ENCODE measurements at places on chromosomes 7 and 10.

GRCh38 chr7:81886211-81886764 is 116.4 kb upstream of the HGF start:
- no peak for DNase-seq

- no peak for DNase-seq
Observed at GRCh38 chr10:59719374-59719773, 9.7 kb upstream of the SLC16A9 start.

- peak; percentile 74 for DNase-seq
Observed at GRCh38 chr7:1040790-1041189, 3.6 kb upstream of the GPR146 start.

- DNase-seq, result no peak
Observed at GRCh38 chr7:117665368-117665767, 185.5 kb downstream of the CFTR start.

DNA sequence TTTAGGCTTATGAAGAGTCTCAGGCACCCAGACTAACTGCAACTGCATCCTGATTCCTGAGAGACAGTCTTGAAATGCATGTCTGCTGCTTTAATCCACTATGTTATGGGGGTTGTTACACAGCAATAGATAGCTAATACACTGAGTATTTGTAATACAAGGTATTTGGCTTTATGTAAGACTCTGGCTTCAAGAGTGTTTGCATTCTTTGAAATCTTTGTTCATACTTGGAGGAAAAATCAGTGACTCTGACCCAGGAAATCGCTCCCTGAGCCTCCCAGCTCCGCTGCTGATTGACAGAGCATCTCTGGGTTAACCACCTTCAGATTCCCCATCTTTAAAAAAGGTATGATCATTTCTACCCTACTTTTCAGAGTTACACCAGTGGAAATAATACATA is 133.9 kb downstream of the MTPAP start:
- no peak for DNase-seq

DNA sequence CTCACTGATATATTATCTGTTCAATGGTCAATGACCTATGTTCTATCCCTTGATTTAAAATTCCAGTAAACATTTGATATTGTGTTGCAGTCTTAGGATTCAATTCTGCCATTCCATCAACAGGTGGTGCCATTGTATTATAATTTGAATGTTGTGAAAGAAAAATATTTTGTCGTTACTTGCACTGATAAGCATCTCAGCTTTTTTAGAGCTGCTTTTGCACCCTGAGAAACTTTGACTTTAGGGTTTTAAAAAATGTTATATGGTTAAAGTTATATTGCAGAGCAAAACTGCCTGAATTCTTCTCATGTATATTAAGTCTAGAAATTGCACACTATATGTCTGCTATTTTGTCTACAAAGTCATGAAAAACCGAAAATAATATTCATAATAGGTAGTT is 18.8 kb upstream of the MINDY3 start:
- DNase-seq, result peak; percentile 26

DNA sequence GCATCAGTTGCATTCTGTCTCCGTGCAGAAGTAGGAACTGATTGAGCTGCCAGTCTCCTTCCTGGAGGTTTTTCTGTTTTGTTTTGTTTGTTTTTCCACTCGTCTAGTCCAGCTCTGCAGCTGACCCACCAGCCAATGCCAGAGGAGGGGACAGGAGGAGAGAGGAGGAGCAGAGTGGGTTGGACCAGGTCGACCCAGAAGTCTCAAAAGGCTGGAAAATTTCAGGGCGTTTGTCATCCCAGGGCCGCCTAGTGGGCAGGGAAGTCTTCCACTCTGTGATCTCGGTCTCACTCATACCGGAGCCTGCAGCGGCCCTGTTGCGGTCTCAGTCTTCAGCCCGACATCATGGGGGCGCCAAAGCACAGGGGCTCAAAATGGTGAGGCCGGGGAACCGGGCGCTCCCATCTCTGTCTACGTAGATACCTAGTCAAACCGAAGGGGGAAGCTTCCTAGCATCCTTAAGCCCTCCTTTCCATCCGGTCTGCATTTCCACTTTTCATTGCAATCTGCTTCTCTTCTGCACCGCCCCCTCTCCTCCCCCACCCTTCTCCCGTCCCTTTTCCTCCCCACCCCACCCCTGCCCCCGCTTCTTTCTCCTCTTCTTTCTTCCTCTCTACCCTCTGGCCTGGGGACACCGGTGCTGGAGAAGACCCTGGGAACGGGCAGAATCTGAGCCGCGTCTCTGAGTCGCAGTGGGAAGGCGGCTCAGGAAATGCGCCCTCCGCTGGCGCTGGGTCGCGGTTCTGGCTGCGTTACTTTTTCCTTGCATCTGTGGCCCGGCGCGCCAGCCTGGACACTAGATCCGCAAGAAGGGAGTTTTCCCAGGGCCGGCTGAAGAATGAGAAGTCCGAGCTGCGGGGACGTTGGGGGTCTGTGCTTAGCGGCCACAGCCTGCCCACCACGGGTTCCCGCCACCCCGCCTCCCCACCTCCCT is 16.2 kb upstream of the PAX2 start:
- DNase-seq, result peak; percentile 64

DNA sequence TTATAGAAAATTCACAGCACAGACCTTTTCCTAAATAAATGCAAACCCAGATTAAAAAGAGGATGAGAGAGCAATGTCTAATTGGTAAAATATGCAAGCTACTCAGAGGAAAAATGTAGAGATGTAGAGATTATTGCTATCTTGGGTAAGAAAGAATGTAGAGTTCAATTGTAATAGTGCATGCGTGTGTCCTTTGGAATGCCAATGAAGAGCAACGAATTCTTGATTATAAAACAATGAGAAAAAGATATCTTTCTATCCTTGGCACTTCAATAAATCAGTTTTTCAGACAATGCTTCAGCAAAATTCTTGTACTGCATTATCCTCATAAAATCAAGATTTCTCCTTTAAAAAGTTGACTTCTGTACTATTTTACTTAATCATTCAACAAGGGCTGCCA is 50.9 kb downstream of the SEMA3D start:
- DNase-seq, result no peak

DNA sequence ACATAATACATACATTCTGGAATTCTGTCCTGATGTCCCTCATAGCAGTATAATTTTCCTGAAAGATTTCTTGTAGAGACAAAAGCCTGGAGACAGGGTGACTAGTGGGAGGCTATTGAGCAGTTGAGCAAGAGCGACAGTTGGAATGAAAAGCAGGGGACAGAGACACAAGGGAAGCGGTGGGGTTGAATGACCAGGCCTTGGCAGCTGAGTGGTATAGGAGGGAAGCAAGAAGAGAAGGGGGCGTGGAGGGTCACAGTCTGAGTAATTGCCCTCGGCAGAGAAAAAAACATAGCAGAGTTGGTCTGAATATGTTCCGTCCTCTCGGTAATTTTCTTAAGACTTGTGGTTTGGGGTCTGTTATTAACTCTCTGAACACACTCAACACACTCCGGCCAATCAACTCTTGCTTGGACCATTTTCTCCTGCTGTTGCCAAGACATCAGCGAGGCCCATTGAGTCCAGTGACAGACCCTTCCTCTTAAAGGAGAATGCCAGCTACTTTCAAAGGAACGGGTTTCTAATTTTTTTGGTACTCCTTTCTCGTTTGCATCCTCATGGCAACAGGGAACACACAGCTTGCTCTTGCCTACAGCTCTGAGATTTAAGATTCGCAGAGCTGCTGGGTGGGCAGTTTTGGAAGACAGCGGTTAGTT is 5.3 kb upstream of the ACTR3B start:
- DNase-seq, result no peak
